Activated CD4-positive, alpha-beta T cell treated with anti-CD3 and anti-CD28 coated beads, Interleukin-2, amount 50 U/mL, for 4 hours (primary cell): ENCODE measurements at places on chromosomes 3 and 15.

- DNase-seq, result no peak
Measured at GRCh38 chr3:188830893-188831292, 340.9 kb upstream of the TPRG1 start.

- DNase-seq, result no peak
Measured at GRCh38 chr3:86991840-86992435, 989 bp upstream of the VGLL3 start.

DNA sequence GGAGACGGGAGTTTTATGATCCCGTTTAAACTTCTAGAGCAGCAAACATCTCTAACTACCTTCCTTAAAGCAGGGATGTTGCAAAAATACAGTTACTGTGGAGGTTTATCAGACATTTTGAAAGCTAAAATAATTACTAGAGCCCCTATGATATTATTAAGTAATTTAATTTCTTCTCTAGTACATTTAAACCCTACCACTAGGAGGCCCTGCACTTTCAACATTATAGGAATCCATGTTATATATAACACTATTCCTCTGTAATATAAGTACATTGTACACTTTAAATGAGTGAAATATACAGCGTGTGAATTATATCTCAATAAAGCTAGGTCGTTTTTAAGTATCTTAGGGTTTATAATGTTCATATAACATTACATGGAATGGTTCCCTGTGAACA lies 11.5 kb downstream of the SETMAR start:
- no peak for DNase-seq

- DNase-seq, result no peak
Measured at GRCh38 chr15:93418566-93418965, 329.6 kb upstream of the RGMA start.

DNA sequence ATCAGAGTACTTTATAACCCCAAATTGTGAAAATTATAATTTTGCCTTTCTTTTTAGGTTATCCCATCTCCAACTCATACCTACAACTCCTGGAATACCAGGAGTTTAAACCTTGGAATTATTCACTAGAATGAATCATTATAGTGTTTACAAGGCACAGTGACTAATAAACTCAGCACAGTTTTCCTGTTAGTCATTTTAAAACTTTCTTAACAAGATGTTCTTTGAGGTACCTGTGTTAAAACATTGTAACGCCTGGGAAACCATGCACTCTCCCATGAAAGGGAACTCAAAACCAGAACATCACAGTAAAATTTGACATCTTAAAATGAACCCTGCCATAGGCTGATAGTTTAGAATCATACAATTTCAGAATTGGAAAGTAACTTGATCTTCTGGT lies 132.4 kb upstream of the OSTN start:
- DNase-seq, result no peak

DNA sequence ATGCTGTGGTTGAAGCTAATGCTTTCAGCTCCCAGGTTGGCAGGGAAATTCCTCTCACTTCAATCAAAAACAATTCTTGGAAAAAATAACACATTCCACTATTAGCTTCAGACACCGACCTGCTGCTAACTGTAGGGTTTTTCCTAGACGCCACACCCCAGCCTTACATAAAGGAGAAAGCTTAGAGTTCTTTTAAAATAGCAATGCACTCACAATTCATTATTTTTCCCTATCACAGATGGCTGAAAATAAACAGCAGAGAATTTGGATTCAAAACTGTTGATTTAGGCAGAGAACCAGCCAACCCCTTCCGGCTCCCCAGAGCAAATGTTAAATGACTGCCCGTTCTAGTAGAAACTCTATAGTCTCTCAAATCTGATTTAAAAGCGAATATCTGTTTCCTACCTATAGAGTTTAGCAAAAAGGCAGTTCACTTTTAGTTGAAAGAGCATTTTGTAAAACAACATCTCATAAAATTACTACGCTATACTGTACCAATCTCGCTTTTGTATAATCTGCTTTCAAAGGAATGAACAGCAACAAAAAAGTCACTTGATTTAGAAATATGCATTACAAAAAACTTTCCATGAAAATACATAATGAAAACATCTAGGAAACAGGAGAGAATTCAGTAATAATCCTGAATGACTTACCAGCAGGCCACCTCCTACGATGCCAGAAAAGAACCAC lies 586 bp downstream of the TM4SF1 start:
- DNase-seq, result no peak

- DNase-seq, result no peak
Measured at GRCh38 chr3:128448491-128448890, 18.2 kb downstream of the DNAJB8 start.

- DNase-seq, result peak; percentile 22
Measured at GRCh38 chr3:9809615-9810432, at the start of gene TTLL3. Gene TTLL3 (plus strand): TSS chr3:9810262. CDS start chr3:9810662, 400 bp downstream.

DNA sequence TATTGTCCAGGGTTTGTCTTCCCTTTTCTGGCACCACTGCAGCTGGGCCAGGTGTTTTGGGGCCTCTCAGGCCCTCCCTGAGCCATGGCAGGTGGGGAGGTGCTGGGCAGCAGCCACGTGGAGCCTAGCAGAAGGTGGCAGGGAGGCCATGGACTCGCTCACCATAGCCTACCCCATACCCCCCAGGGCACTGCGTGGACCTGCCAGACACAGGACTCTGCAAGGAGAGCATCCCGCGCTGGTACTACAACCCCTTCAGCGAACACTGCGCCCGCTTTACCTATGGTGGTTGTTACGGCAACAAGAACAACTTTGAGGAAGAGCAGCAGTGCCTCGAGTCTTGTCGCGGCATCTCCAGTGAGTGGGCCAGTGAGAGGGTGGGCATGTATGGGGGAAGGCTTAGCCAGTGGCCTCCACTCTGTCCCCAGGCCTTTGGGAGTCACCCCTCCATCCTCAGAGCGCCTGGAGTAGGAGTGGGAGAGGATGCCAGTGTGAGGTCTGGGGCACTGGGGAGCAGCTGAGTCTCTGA lies 11.9 kb downstream of the SPINT1 start:
- no peak for DNase-seq

DNA sequence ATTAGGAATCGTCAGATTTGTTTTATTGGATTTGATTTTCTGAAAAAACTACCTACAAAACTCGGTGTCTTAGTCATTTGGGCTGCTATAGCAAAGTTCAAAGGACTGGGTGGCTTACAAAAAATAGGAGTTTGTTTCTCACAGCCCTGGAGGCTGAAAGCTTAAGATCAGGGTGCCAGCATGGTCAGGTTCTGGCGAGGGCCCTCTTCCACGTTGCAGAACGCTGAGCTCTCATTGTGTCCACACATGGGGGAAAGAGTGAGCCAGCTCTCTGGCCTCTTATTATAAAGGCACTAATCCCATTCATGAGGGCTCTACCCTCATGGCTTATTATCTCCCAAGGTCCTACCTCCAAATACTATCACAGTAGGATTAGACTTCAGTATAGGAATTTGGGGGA lies 40.6 kb upstream of the MRPS22 start:
- no peak for DNase-seq

GRCh38 chr3:58356054-58356453 lies 23.4 kb downstream of the PXK start:
- DNase-seq, result no peak

- no peak for DNase-seq
Measured at GRCh38 chr3:42600958-42601675, 631 bp downstream of the NKTR start.

DNA sequence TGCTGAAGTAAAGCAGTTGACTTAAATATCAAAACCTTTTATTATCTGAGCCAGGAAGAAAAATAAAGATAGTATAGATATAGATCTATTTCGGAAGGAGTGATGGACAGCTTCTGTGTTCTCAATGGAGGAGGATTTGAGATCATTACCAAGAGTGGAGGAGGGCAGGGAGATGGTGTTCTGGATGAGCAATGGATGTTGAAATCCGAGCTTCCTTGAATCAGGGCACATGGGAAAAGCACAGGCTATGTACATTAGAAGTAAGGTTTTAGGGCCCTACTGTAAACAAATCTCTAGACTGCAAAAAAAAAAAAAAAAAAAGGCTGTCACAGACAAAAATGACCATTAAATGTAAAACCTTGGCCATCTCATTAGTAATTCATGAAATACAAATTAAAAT lies 43.2 kb downstream of the GTPBP8 start:
- DNase-seq, result no peak

- no peak for DNase-seq
Measured at GRCh38 chr3:135556174-135556573, 409.4 kb upstream of the PPP2R3A start.

- no peak for DNase-seq
Measured at GRCh38 chr3:22858486-22858885, 344.6 kb upstream of the UBE2E2 start.

DNA sequence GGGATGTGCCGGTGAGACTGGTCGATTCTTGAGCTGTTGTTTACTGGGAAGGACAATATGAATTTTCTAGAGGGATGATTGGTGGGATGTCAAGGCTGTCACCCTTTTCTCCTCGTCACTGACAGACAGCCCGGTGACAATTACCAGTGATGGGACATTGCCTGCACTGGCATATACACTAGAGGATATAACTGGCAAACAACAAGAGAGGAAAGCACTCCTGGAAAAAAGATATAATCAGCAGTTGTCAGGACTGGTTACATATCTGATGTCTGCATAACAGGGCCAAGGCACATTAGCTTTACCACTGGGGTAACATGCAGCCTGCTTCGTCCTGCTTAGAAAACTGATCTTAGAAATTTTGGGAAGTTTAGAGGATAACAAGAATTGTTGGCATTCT lies 131.1 kb downstream of the ROBO2 start:
- DNase-seq, result no peak
